ENCODE measurements at places on chromosomes 4 and X. TPM values are rescaled to one million over a fixed set of nuclear protein-coding genes. Genes with fewer than 3 reads are reported as not detected.

The MYL5 gene
- 34.1 TPM for total RNA-seq

The IL21 gene
- 0.19 TPM for total RNA-seq

The NAP1L3 gene
- total RNA-seq, result 3.8 TPM

The KLF8 gene
- 0.71 TPM for total RNA-seq

The FAM47E gene
- total RNA-seq, result 1.1 TPM

The G3BP2 gene
- total RNA-seq, result 101 TPM

The PF4V1 gene
- total RNA-seq, result 0.14 TPM

The FGFRL1 gene
- total RNA-seq, result 1.7 TPM

The BST1 gene
- total RNA-seq, result 4.1 TPM

The RGN gene
- total RNA-seq, result 0.28 TPM

The INTU gene
- 2.4 TPM for total RNA-seq

Data from thymus (tissue), 14 donors.